H7 (cell line): ENCODE measurements at places on chromosomes 3 and 15. TPM values are rescaled to one million over a fixed set of nuclear protein-coding genes. Genes with fewer than 3 reads are reported as not detected.
A peak's percentile ranks its signal among the peaks of the same experiment; 100 is the strongest.

EFCAB12 gene
- 0.10 and 0.44 TPM in 2 replicates for total RNA-seq

SPTBN5 gene
- total RNA-seq, result 0.17 and 0.55 TPM in 2 replicates

CAMP gene
- total RNA-seq, result not detected in 2 replicates

IL17RE gene
- 1.5 and 1.9 TPM in 2 replicates for total RNA-seq

GOLGA6L1 gene
- not detected in 2 replicates for total RNA-seq

CPB1 gene
- 0.07 TPM in 1 of 2 replicates, not detected in the other for total RNA-seq

CHRM5 gene
- not detected in 2 replicates for total RNA-seq

GCSAM gene
- total RNA-seq, result not detected in 2 replicates

GRCh38 chr3:122977746-122978466, 49.7 kb downstream of the SEMA5B start:
- peak; percentile 87 for DNase-seq

DNA sequence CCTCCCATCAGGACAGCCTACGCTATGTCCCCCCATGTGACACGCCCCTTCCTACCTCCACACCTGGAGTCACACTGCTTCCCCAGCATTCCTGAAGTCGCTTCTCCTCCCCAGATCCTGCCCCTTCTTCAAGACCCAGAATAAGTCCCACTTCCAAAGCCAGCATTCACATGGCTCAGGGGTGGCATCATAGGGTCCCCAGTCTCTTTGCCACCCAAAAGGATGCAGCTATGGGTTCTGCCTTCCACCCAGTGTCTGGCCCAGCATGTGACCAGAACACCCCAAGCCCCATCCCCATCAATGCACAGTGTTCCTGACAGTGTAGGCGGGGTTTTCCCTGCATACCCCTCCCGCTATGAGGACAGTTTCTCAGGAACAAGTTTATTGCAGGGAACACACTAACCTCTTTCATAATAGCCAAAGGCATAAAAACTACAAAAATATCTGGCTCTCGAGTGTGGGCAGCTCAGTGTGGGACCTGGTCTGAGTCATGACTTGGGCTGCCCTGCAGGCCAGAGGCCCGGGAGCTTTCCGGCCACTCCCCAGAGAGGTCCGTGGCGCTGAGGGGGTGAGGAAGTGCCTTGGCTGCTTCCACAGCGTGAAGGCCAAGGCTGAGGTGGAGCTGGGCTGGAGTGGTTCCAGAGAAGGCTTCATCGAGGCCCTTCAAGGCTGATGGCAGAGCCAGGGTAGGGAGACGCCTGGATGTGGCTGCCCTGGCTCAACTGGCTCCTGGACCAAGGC, 5.8 kb downstream of the ISLR start:
- peak; percentile 55 for DNase-seq

GRCh38 chr15:67822537-67823313, 2.6 kb upstream of the SKOR1 start:
- DNase-seq, result peak; percentile 83

- no peak for DNase-seq
Observed at GRCh38 chr3:4501437-4501836, 8.3 kb downstream of the ITPR1 start.

DNA sequence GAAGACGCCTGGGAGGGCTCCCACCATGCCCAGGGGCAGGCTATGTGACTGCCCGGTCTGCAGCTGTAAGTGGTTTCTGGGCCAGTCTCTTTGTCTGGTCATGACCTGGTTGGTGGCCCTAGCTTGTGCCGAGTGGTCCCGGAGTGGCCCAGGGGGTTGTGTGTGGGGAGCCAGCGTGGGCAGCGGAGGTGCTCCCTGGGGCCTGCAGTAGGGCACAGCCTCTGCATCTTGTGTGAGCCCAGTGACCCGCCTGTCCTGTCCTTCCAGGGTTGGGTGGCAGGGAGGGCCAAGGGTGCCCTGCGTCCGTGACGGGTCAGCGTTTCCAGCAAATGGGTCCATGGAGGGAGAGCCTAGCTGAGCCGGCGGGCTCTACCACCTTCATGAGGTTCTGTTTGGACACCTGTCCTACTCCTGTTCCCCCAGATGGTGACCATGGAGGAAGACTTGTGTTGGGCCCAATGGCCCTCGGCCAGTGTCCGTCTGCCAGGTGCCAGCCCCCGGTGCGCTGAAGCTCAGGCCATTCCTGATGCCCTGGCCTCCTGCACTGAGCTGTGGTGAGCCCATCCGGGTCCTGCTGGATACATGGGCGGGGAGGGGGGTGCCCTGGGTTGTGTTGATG, 215.4 kb downstream of the SNRPN start:
- no peak for DNase-seq

- DNase-seq, result no peak
Observed at GRCh38 chr3:46825450-46825849, 37.8 kb downstream of the MYL3 start.

DNA sequence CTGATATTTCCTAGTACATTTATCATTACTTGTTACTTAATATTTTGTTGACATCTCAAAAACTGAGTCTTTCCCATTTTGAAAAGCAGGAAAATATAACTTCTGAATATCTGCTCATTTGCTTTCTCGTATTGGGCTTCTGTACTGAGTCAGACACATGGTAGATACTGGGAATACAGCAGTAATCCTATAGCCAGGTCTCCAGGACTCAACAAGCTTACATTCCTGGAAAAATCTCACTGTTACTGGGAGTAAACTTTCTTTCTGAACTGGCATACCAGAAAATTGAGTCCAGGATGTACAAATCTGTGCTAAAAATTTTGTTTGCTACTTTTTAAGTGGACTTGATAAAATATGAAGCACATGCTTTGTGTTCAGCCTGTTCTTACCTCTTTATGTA, 240.4 kb downstream of the RBMS3 start:
- DNase-seq, result no peak

DNA sequence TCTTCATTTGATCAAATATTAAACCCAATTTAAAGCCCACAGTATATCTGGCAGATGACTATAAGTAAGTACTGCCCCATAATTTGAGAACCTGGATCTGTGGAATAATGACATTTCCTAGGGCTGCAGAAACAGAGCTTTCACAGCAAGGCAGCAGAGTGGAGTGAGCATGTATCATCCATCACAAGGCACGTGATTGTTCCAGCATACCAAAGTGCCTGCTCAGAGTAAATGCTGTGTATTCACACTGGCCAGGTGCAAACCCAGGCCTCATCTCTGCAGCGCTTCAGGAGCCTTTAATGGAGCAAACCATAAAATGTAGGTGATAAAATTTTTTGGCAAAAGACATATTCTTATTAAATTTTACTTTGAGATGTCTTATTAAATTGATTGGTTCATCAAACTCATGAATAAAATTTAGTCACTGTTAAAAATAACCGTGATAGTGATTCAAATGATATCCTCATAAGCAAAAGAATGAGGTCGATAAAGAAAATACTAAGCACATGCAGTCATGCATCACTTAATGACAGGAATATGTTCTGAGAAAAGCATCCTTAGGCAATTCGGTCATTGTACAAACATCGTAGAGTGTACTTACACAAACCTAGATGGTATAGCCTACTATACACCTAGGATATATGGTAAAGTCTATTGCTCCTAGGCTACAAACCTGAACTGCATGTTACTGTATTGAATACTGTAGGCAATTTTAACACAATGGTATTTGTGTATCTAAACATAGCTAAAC, 99.3 kb upstream of the SLC24A5 start:
- DNase-seq, result no peak

DNA sequence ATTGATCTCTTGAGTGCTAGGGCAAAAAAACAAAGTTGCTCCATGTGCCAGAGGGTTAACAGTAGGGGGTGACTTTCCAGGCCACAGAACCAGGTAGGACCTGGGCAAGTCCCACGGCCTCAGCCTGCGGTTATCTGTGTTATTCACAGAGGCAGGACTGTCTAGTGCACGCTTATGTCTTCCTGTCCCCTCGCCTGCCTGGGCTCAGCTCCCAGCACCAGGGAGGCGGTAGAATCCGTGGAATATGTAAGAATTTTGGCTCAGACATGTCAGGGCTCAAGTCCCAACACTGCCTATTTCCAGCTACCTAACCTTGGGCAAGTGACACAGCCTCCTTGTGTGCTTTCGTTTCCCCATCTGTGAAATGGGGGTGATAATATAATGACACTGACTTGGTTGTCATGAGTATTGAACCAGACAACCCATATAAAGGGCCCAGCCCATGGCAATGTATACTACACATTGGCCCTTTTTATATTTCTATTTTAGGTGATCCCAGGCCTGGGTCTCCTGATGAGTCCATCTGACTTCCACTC, 44.3 kb upstream of the FLNB start:
- DNase-seq, result no peak

DNA sequence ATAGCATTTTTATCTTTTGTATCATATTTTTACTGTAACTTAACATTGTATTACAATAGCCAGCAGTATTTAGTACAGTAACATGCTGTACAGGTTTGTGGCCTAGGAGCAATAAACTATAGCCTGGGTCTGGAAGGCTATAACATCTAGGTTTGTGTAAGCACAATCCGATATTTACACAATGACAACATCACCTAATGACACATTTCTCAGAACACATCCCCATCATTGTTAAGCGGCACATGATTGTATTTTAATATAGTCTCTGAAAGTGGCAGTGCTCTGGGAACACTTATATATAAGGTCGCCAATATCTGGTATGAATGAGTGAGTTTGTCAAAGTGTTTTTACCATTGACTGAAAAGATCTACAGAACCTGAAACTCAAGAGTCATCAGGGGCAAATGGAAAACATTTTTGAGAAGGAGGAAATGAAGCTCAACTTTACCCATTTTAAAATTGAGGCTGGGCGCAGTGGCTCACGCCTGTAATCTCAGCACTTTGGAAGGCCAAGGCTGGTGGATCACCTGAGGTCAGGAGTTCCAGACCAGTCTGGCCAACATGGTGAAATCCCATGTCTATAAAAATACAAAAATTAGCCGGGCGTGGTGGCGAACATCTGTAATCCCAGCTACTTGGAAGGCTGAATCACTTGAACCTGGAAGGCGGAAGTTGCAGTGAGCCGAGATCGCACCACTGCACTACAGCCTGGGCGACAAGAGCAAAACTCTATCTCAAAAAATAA, 38.8 kb upstream of the TNFSF10 start:
- no peak for DNase-seq

GRCh38 chr15:92005154-92005553, 151.6 kb downstream of the SLCO3A1 start:
- DNase-seq, result no peak

DNA sequence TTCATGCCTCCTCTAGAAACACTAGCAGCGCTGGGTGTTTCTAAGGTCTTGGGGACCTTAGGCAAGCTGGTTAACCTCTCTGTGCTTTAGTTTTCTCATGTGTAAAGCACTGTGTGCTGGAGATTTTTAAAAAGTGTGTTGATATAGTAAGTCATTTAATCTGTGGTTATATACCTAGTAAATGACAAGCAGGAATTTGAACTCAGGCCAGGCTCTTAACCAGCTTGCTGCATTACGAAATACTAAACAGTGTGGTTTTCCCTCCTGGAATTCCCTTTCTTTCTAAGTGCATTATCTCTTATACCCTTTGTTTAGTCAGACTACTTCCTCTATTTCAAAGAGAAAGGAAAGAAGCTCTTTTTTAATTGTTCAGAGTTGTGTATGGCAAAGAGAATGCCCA, 26.5 kb downstream of the NEO1 start:
- DNase-seq, result no peak

DNA sequence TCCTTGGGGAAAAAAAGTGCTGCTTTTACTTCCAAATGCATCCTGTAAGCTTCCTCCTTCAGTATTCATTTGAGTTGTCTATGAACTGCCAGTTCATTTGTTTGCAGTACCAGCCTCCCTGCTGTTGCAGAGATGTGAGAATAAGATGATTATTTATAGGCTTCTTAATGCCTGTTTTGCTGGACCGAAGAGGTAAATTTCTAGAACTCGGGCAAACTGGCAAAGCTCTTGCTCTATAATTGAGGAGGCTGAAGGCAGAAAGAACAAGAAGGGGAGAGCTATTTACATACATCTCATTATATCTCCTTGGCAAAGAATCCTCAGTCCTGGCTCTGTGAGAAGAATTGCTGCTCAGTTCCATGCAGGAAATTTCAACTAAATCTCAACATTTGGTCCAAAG, 790.4 kb downstream of the GRM7 start:
- no peak for DNase-seq

- DNase-seq, result no peak
Observed at GRCh38 chr3:164375538-164375937, 702.8 kb downstream of the SI start.

GRCh38 chr3:33659856-33660434, 58.1 kb downstream of the CLASP2 start:
- DNase-seq, result peak; percentile 9

DNA sequence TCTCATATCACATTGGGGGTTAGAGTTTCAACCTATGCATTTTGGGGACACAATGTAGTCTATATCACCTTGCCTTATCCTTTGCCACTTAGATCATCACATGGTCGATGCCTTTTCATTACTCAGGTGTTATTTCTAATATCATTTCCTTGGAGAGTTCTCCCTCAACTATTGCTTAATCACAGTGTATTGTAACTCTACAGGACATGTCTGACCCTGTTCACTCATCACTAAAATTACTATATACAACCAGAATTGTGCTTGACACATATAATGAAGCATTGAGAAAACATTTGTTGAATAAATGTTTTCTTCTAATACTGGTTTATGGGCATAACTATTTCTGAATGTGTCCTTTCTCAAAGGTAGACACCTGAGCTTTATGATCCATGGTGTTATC, 207.4 kb downstream of the EPHA6 start:
- no peak for DNase-seq

- DNase-seq, result no peak
Observed at GRCh38 chr15:63453186-63453905, 51.0 kb upstream of the USP3 start.

- no peak for DNase-seq
Observed at GRCh38 chr3:37899101-37899707, 37.5 kb downstream of the CTDSPL start.

- DNase-seq, result no peak
Observed at GRCh38 chr3:187808527-187808895, 63.2 kb upstream of the BCL6 start.

DNA sequence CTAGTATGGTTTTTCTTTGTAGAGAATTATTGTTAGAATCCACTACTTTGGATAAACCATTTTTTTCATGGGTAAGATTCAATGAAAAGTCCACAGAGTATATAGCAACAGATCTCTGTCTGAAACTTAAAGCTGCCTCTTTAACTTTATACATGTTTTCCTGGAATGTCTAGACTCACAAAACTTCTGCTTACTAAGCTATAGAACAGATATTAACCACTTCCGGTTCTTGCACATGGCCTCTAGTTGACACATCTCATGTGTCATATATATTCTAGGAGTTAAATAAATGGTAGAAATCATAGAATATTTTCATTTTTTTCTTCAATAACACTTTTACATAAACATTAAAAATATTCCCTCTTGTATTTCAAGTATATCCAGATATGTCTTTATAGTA, 1693.9 kb downstream of the SI start:
- no peak for DNase-seq

- no peak for DNase-seq
Observed at GRCh38 chr3:143182866-143183664, 63.5 kb downstream of the CHST2 start.
